ENCODE measurements at places on chromosomes 16 and 17.

GRCh38 chr16:80623376-80623775, 82.6 kb downstream of the DYNLRB2 start:
- no peak for DNase-seq

DNA sequence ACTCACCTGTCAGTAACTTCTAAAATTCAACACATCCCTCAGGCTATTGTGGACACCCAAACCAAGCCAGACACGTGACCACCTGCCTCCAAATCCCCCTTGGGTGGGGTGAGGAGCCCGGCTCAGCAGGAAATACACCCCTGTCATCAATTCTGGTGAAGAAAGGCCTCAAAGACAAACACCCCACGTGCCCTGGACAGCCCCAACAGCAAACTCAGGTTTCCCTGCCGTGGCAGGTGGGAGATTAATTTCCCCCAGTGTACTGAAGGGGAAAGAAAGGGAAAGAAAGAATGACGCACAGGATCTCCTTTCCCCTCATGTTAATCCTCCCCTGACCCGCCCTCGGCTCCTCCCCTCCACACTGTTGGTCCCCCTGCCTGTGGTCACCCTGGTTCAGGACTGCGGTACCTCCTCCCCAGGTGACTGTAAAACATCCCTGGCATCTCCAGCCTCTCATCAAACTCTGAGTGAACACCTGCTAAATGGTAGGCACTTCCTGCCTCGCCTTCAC, 98.3 kb downstream of the ZNF423 start:
- no peak for DNase-seq

DNA sequence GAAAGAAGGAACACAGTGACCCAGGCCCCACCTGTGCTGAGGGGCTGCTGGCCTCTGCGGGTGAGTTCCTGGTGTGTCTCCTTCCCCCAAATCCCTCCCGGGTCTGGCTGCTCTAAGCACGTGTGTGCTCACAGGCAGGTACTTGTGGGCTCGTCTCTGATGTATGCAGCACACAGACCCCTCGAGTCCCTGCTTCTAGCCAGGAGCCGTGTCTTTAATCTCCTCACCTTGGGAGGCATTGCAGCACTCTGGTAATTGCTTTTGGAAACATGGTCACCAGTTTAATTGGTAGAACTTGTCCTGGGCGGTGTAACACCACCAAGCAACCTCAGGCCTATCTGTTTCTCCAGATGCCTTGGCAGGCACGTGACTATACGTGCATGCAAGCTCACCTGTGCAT, 8.8 kb upstream of the RPL38 start:
- DNase-seq: no peak

DNA sequence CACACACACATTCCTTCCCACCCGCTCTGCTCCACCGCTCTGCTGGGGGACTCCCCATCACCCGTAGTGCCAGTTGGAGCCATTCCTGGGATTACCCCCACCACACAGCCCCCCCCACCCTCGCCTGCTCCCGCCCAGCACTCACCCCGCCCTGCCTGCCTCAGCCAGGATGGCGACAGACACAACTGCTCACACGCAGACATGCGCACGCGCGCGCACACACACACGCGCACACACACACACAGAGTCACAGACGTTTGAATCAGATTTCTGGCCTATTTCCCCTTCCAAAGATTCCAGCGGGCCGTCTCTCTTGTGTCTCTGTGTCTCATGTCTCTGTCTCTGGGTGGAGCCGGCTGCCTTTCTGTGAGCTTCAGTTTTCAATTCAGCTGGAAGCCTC, 4.4 kb downstream of the CACNA1G start:
- no peak for DNase-seq

DNA sequence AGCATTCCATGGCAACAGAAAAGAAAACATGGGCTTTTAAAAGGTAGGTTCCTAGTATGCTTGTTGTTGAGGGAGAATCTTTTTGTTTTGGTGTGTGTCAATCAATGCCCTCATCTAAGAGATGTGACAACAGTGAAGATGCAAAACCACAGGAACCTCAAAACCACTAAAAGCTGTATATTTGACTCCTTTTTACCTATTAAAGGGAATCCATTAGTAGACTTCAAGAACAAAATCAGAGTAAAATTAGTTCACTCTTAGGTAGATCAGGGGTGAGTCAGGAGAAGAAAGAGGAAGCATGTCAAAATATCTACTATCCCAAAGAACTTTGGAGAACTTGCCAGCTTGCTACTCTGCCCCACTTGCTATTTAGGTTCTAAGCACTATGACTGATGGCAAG, 89.1 kb downstream of the CDK5R1 start:
- no peak for DNase-seq

DNA sequence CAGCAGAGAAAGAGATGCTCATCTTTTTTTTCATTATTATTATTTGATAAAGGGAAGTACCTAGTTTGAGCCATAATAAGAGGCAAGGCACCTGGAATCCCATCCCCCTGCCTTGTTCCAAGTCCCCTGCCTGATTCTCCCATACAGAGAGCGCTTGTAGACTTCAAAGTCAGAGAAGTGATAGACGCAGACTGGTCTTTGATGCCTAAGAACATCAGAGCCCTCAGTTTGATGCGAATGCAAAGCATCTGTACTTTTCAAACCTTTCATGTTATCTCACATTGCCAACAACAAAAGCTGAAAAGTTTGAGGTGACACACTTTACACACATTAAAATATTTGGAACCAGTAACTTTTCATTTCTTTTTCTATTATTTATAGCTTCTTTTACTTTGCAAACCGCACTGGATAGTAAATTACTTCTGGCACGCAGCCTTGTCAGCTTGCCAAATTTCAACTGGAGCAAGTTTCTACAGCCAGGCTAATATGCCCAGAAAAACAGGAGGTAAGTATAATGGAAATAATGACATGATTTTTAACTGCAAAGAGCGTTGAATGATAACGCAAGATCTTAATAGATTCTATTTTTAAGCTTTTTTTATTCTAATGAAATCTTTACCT, 5.9 kb upstream of the UTP6 start:
- no peak for DNase-seq

DNA sequence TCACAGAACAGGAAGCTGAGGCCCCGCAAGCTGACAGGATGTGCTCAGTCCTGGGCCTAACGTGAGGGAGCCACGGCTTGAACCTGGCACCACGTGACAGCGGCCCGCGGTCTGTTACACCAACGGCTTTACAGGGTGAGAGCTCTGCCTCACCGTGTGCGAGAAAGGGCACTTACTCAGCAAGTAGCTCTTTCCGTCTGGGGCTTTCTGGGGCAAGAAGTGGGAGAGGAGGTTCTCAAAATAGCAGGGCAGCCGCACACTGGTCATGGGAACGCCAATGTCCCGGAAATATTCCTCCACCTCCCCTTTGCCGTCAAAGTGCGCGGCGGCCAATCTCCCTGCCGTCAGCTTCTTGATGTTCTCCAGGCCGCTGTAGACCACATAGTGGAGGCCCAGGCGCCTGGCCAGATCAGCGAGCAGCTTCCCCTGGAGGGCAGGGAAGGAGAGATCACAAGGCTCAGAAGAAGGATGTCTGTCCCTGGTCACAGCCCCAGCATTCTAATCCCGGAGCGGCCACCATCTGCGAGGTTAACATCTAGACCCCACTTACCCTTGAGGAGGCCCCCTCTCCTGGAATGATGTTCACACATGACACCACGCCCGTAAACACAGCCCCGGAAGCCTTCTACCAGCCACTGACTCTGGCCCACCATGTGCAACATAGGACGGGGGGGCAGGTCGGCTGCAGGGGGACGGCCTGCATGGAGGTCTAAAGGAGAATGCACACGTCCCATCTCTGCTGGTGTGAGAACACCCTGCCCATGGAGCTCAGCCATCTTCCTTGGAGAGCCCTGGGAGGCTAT, 8.2 kb downstream of the NMRAL1 start:
- peak; percentile 59 for DNase-seq

DNA sequence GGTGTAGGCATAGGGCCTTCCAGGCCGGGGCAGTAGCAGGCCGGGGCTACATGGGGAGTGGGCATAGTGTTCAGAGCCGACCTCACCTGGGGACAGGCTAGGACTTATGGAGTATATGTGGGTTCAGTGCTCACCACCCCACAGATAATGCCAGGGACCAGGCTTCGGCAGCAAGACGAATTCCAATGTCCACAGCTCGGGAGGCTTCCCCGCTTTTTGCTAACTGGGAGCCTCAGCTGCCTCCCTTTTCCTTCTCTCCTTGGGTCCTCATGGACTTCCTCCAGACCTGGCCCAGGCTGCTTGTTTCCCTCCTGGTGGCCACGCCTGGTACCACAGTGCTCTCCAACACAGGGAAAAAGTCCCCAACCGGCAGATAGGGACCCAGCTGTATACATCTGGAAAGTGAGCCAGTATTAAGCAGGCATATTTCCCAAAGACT, 20.1 kb upstream of the SLC46A1 start:
- DNase-seq: no peak

GRCh38 chr16:77277141-77277540, 77.9 kb downstream of the SYCE1L start:
- DNase-seq: no peak
